Cortex of kidney (tissue), 1 donor: ENCODE measurements at places on chromosomes 1 and 21.

GRCh38 chr1:2299131-2299627, 71.1 kb downstream of the SKI start:
- DNase-seq: no peak

GRCh38 chr21:41641510-41641815, 125.4 kb downstream of the RIPK4 start:
- DNase-seq: no peak

GRCh38 chr1:192817246-192817645, 8.4 kb downstream of the RGS2 start:
- DNase-seq: no peak

GRCh38 chr1:77263708-77264107, 18.1 kb upstream of the AK5 start:
- DNase-seq: no peak

GRCh38 chr1:63475761-63476160, 47.3 kb downstream of the ITGB3BP start:
- DNase-seq: no peak

DNA sequence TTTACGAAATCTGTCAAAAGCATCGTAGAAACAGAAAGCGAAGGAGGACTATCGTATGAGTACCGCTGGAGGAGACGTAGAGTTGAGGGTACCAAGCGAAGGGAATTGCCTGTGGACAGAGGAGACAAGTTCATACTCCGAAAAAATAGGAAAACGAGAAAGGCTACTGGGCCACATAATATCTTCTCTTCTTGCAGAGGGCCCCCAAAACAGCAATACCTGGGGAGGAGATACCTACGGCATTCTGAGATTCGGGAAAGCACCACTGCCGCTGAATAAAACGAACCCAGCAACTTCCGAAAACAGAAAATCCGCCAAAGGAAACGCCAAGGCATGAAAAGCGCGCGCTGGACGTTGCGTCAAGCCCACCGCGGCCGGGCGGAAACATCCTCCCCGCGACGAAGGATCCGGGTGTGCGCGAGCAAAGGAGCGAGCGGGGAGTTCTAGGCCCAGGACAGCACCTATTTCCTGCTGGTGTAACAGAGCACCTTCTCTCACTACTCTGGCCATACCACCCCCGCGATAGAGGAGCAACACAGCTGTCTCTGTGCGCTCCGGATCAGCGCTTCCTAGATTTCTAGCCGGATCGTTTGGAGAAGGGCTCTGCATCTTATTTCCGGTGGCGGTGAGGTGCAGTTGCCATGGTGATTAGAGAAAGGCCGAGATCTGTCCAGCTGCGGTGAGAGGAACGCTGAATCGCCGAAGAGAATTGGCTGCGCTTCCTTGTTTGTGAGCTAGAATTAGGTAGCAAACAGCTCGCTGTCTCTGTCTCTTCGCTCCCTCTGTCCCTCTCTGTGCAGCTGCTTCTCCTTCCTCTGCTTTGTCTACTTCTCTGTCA, at the start of the genes EFCAB7 and ITGB3BP:
Gene EFCAB7 (plus strand): TSS at position 635 of the 838 bp plus-strand sequence. CDS start 2,048 bp downstream, outside the sequence.
Gene ITGB3BP (minus strand): TSS at position 335 of the 838 bp plus-strand sequence. CDS start 92 bp downstream, at position 243.
- DNase-seq: peak; percentile 25

- no peak for DNase-seq
Observed at GRCh38 chr21:42107177-42107880, 36.2 kb downstream of the UMODL1 start.

- DNase-seq: no peak
Observed at GRCh38 chr1:55129194-55129728, 85.9 kb downstream of the USP24 start.

DNA sequence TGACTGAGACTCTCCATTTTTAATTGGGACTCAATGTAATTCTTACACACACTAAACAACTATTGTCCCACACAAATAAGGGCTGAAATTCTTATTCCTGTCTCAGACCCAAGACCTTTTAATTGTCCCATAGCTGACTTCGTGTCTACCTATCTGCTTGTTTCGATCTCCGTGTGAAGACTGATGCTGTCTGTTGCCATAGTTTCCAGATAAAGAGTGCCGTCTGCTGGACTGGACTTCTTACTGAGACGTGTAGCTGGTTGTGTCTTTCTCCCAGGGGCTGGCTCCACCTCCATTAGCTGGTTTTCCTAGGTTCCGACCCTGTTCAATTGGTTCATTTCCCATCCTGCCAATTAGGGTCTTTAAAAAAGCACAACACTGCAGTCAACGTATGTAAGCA, 235.3 kb upstream of the PLXNA2 start:
- DNase-seq: no peak

DNA sequence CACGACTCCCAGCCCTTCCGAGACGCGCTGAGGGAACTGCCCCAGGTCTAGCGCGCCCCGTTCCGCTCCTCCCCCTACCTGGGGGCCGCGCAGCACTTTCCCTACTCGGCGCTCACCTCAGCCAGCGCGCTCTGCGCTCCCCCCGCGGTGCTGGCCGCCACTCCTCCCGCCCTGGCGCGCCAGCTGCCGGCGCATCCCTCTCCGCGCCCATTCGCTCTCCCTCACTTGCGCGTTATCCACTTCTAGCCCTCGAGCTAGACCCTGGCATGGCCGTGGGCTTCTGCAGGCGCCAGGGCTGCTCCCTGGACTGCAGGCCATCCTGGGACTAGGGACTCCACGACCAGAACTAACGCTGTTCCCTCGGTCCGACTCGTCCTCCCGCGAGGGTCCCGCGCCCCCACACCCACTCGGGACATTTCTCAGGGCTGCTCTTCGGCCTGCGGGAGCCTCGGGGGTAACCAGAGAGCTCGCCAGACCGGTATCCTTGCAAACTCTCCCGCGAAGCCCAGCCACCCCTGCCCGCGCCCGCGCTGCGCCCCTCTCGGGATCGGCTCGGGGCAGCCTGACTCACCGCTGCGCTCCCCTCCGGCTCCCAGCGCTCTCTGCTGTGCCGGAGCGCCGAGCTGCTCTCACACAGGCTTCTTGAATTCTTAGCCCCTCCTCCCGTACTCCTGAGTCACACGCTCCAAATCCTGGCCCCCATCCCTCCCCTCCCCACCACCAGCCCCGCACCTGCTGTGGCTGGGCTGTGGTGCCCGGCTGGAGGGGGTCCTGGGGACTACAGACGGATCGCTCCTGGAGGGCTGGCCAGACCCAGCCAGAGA, at the start of gene NGF:
Gene NGF (minus strand): TSS at position 617 of the 824 bp plus-strand sequence. CDS start 51,454 bp downstream, outside the sequence.
- no peak for DNase-seq

GRCh38 chr1:59071876-59072582, 224.9 kb upstream of the FGGY start:
- DNase-seq: no peak

- no peak for DNase-seq
Observed at GRCh38 chr1:204564835-204565234, 48.6 kb downstream of the MDM4 start.

DNA sequence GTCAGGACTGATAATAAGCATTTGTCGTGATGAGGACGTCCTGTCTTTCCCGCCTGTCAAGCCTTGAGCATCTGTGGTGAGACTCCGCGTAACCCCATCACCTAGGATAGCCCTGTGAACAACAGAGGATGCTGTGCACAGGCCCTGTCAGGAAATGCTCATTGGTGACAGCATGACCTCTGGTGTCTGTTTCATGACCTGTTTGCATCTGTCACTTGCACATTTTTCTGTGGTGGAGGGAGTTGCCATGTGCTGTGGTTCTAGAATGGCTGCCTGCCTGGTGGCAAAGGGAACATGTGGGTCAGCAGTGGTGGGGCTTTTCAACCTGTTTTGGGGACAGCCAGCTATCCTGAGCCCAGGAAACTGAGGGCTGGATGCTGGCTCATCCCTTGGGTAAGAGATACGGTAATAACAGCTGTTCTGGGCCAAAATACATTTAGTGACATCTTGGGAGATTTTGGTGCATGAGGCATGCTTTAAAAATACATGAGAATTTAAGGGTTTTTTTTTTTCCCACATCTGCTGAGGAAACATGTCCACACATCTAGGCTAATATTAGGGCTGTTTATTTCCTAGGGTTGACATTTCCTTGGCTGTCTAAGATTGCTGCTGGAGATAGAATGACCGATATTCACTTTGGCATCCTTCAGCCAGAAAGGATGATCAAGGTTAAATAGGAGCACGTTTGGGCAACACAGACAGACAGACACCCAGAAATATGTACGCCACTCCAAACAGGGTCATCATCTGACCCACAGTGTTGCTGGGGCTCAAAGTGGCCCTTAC, 52.9 kb downstream of the KCNC4 start:
- DNase-seq: no peak

GRCh38 chr1:9289711-9290485, 2.8 kb upstream of the SPSB1 start:
- DNase-seq: no peak

DNA sequence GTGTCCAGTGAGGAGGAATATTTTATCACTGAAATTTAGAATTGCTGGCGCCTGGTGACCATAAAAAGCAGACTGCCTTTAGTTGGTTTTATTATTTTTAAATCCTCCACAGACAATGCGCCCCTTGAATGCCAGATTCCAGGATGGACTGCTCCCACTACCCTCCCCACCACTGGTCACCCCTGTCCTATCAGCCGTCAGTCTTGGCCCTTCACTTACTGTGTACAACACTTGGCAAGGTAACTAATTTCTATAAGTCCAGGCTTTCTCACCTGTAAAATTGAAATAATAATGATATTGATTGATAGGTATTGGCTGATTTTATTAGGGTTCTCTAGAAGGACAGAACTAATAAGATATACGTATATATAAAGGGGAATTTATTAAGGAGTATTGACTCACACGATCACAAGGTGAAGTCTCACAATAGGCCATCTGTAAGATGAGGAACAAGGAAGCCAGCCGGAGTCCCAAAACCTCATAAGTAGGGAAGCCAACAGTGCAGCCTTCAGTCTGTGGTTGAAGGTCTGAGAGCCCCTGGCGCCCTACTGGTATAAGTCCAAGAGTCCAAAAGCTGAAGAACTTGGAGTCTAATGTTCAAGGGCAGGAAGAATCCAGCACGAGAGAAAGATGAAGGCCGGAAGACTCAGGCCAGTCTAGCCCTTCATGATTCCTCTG, 17.8 kb downstream of the RHEX start:
- DNase-seq: no peak

DNA sequence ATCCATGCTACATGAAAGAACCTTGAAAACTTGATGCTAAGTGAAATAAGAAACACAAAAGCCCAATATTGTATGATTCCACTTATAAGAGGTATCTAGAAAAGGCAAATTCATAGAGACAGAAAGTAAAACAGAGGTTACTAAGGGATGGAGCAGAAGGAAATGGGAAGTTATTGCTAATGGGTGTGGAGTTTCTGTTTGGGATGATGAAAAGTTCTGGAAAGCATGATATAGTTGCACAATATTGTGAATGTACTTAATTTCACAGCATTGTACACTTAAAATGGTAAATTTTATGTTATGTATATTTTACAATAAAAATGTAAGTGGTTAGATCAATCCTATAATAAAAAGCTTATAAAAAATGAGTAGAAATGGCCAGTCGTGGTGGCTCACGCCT, 1.6 kb upstream of the NECAP2 start:
- no peak for DNase-seq

DNA sequence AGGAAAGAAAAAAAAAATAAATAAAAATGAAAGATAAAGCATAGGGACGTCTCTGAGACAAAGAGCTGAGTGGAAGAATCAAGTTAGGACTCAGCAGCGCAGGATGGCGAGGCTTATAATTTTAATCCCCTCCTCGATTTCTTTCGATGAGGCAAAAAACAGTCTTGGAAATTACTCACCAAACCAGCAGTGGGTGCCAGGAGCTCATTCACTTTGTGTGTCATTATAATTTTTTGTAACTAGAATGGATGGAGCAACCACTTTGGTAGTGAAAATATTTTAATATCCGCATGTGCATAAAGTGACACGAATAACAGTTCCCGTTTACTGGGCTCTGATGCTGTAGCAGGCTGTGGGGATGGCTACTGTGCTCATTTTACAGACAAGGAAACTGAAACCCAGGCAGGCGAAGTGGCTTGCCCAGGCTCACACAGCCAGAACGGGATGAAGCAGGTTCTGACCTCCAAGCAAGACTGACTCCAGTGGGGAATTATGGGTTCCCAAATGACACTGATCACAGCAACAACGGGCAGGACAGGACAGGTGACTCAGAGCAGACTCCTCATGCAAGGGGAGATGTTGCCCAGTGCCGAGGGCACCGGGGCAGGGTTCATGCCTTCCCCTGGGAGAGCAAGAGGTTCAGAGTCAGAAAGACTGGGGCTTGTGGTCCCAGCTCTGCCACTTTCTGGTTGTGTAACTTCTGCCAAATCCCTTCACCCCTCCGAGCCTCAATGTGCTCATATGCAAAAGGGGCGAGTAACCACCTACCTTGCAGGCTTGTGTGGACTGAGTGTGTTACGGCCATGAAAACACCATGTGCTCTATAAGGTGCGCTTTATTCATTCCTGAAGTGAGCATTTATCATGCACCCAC, 63.6 kb downstream of the RUNX3 start:
- no peak for DNase-seq

- DNase-seq: no peak
Observed at GRCh38 chr1:47416319-47417169, 459 bp downstream of the FOXE3 start.

DNA sequence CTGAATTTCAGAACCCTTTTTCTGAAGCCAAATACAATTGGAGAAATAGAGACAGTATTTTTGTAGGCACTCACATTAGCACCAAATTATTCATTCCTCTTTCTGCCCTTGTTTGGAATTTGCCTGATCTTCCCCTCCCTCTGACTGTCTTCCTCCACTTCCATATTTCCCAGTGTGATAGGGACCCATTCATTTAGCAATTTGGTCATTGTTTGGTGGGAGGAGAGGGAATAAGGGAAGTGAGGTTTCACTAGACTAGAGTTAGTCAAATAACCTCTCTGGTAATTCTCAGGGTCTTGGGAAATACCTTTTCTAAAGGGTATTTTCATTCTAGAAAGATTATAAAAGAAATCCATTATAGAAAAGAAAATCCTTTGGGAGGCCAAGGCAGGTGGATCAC, 31.0 kb upstream of the MTMR11 start:
- no peak for DNase-seq

GRCh38 chr1:6358144-6358624, 35.4 kb downstream of the ACOT7 start:
- no peak for DNase-seq

GRCh38 chr1:61084491-61085031, 2.2 kb downstream of the NFIA start:
- DNase-seq: no peak

GRCh38 chr1:230909974-230910754, 41.8 kb upstream of the C1orf198 start:
- no peak for DNase-seq

- DNase-seq: no peak
Observed at GRCh38 chr1:87044424-87044823, 130.0 kb downstream of the HS2ST1 start.

DNA sequence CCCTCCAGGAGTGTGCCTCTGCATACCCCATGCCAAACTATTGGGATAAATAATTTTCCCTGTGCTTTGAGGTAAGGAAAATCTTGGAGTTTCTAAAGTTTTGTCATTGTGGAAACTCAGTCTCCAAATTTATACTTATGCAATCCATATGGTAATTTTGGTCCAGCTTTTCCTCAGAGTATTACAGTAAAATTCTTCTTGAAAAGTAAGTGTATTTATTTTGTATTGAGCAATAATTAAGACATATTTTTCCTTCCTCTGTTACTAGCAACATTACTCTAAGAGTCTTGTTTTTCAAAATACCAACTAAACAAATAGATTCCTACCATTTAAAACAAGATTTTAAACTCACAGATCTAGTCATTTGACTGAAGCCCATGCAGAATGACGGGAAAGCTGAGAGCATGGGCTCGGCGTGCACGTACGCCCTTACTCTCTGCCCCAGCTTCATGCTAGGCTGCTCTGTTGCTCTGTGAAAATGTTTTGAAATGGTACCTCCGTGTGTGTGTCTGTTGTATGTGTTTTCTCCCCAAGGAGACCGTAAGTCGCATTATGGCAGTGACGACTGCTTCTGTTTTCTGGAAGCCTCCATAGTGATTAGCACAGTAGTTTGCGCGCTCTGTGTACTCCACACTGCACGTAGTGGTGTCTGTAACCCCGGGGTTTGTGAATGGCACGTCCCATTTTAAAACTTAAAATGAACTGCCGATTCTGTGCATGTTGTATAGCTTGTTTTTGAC, 165.3 kb downstream of the SDCCAG8 start:
- no peak for DNase-seq
